ENCODE measurements at places on chromosomes 2 and 18.

DNA sequence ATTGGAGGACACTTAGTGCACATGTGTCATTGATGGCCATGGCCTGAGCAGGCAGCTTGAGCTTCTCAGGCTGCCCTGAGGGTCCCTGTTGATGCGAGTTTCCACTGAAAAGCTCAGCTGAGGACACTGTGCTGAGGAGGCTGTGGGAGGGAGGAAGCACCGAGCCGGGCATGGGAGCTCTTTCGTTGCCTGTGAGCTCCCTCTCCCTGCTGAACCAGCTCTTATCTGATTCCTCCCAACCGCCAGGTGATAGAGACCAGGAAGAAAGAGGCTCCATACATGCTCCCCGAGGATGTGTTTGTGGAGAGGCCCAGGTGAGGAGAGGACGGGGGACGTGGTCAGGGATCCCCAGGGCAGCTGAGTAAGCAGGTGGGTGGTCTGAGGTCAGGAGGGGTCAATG, 27.3 kb downstream of the POMC start:
- DNase-seq = no peak

DNA sequence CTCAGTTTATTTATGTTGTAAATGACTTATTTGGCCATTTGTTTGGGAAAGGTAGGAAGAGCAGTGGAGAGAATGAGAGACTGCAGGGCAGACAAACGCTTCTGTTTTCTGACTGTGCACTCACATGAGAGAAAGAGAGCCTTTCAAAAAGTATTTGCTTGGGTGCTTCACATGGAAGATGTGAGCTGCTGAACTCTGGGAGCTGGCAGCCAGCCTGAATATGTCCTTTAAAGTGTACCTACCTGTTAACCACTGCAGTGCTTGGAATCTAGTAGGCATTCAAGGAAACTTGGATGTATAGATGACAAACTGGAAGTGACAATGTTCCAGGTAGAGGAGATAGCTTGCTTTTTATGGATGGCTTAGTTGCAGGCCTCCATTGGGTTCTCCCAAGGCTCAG, 68.8 kb downstream of the PTPRM start:
- no peak for DNase-seq

- DNase-seq = no peak
Observed at GRCh38 chr18:42229211-42230210, 274.5 kb downstream of the PIK3C3 start.

- DNase-seq = no peak
Observed at GRCh38 chr18:13221869-13222855, 3.6 kb downstream of the LDLRAD4 start.

GRCh38 chr2:38113981-38114708, 38.2 kb upstream of the CYP1B1 start:
- DNase-seq = peak; percentile 22

- no peak for DNase-seq
Observed at GRCh38 chr18:13218368-13218991, at the start of gene LDLRAD4. Gene LDLRAD4 (plus strand): TSS chr18:13218760.

DNA sequence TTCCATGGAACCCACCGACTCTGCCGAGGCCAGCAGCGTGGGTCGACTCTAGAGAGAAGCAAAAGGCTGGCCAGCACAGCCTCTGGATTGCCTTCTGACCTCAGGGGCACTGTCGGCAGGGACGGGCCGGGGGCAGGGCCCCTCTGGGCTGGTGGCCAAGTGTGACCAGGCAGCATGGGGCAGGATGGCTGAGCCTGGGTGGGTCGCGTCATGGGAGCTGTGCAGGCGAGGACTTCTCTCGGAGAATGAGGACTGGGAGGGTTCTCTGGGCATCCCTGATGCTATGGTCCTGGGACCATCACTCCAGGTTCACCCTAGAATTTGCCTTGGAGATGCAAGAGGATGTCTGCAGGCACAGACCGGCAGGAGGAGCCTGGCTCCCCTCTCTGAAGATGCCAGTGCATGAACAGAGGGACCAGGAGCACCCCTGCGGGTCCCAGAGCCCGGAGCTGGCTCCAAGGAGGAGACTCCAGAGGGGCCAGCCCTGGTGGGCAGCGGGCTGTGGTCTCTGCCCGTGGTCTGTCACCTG, 289.2 kb downstream of the NDUFA10 start:
- no peak for DNase-seq

DNA sequence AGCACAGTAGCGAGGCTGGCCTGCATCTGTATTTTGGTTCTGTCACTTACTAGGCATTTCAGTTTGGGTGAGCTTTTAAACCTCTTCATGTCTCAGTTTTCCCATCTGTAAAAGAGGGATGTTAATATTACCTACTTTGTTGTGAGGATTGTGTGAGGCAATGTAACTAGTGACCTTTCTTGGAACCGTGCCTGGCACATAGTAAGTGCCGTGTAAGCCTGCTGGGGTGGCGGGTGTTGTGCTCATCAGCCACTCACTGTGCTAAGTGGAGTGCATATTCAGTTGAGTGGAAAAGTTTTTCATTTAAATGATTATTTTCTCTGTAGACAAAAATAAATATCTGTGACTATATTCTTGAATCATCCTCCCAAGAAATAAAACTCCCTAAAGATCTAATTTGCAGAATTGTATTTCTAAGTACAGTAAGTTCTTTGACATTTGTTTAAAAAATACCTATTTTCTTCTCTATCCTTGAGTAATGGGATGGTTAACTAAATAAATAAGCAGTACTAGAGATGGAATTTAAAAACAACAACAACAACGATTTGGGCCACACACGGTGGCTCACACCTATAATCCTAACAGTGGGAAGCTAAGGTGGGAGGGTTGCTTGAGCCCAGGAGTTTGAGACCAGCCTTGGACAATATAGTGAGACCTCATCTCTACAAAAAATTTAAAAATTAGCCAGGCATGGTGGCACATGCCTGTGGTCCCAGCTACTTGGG, 56.7 kb downstream of the MALT1 start:
- DNase-seq = no peak

DNA sequence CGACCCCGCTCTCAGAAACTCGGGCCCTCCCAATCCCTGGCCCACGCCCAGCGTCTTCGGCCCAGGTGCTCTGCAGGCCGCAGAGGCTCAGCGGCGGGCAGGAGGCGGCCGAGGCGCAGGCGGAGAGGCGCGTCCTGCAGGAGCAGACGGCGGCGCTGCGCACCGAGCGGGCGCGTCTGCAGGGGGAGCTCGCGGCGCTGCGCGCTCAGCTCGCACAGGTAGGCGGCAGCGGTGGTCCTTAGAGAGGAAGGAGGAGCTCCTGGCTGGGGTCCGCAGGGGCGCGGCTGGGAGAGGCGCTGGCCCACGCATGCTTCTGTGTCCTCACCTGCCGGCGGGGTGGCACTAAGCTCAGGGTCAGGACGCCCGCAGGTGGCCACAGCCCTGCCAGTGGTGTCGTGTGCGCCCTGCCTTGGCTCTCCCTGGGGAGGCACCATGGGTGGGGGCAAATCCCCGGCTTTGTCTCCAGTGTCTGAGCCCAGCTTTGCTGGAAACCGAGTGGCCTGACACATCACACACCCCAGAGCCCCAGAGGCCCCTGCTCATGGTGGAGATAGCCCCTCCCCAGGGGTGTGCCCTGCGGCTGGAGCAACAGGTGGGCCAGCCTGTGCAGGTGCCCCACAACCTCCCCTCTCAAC, 14.9 kb upstream of the SNED1 start:
- no peak for DNase-seq

GRCh38 chr2:21552981-21553380, 429.2 kb downstream of the TDRD15 start:
- DNase-seq = no peak

DNA sequence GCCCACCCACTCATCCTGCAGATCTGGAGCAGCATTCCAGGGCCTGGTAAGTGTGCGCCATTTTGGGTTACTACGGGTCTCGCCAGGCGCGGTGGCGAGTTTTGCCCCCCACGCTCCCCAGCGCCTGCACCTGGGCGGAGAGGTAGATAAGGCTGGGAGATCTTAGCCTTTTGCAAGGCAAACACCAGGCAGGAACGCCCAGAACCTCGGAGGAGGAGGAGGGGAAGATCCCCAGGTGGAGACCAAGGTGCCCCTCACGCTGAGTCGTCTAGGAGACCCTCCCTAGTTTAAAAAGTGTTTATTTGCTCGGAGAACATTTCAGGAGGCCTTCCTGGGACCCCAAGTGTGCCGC, 365 bp upstream of the RAMP1 start:
- DNase-seq = no peak

- no peak for DNase-seq
Observed at GRCh38 chr2:135741043-135741394, 636 bp upstream of the UBXN4 start.

GRCh38 chr2:239502430-239503186, 101.8 kb upstream of the HDAC4 start:
- DNase-seq = no peak

DNA sequence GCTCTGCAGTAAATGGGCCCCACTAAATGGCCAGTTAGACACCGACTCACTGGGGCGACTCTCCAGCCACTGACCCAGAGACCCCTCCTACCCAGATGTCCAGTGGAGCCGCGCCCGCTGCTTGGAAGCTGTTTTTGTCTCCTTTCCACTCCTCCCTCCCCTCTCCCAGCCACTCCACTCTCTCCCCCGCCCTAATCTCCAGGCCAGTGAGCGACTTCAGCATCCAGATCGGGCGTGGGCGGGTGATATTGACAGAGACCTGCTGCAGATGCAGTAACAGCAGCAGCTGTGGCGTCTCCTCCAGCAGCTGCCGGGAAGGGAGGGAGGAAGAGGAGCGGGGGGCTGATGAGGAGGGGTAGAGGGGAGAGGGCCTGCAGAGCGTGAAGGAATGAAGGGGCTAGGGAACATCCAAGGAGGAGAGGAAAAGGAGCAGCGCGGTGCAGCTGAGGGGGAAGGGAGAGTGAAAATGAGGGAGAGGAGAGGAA, at the start of gene SCN7A:
Gene SCN7A (minus strand): TSS at position 110 of the 485 bp plus-strand sequence. CDS start 16,553 bp downstream, outside the sequence.
- no peak for DNase-seq

DNA sequence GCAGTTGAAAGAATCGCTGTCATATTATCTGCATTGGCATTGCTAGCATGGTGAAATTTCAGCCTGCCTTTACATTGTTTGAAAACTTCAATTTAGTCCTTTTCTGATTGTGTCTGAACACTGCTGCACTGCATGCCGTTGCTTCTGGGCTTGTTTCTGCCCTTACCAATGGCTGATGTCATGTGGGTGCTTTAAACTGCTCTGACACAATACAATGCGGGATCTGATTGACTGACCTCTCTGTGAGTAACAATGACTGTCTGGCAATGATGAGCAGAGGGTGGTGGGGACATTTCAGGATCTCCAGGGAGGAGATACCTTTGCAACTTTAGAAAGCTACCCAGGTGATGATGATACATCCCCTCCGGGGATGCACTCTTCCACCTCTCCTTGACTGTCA, 119.5 kb upstream of the ZBTB14 start:
- no peak for DNase-seq

GRCh38 chr2:70887550-70888246, 48.0 kb upstream of the ATP6V1B1 start:
- peak; percentile 5 for DNase-seq

- DNase-seq = no peak
Observed at GRCh38 chr18:42929857-42930256, 185.6 kb downstream of the RIT2 start.

GRCh38 chr2:30248791-30249190, 17.5 kb downstream of the LBH start:
- DNase-seq = no peak

DNA sequence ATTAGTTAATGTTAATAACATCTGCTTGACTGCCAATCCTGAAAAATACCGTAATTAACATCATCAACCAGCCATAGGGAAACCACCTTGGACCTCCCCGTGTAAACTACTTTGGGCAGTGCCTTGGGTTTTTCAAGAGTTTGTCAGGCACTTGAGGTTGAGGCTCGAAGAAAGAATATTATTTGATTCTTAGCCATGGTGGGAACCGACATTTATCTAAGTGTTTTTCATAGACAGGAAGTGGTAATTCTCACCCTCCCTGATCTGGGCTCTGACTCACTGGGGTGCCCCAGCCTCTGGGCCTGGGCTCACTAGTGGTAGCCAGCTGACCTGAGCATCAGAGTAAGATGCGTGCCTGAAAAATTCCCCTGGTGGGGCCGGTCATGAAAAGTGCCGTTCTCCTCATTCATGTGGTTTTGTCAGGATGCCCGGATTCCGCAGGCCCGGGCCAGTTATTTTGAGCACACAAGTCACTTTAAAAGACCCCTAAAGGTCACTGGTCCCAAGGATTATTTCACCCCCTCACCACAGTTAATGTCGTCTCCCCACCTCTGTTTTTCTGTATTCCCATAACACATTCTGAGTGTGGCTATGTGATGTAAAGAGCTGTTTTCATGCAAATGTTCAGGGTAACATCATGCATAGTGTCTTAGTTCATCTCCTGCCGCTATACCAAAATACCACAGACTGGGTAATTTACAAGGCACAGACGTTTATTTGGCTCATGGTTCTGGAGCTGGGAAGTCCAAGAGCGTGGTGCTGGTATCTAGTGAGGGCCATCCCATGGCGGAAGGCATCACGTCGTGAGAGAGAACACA, 21.6 kb upstream of the SPATA3 start:
- no peak for DNase-seq

DNA sequence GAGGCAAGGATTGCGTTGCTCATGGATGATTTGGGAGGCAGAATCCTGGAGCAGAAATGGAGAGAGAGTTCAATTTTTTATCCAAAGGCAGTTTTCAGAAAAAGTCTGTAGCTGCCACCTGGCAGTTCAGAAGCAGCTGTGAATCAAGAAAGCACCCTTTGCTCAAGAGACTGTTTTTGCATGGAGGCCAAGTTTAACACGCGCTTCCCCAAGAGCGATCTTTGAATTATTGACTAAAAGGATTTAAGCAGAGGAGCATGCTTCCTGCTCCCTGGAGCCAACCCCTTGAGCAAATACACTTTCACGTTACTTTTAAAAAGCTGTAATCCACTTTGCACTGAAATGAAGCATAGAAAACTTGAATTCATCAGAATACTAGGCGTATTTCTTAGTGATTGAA, 252.4 kb downstream of the RNF144A start:
- DNase-seq = no peak

GRCh38 chr18:13522256-13522655, 204.1 kb downstream of the FAM210A start:
- no peak for DNase-seq

GRCh38 chr2:152500772-152501171, 165.8 kb downstream of the FMNL2 start:
- DNase-seq = no peak
